ENCODE measurements at places on chromosomes 5 and 9.

- DNase-seq = no peak
Measured at GRCh38 chr9:127058011-127058644, 64.3 kb downstream of the ANGPTL2 start.

DNA sequence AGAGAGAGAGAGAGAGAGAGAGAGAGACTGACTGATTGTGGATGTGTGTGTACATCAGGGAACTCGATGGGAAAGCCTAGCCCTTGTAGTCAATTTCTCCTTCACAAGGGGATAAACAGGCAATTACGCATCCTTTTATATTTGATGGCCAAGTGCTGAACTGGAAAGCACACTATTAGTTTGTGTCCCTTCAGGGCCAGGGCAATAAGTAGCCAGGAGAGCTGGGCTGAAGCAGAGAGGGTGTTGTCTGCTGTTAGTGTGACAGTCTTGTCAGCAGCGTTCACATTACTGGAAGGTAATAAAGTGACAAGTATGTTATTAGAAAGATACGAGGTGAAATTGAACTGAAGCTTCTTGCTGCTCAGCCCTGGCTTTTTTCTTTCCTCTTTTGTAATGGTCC lies 457.7 kb downstream of the BNC2 start:
- DNase-seq = no peak

DNA sequence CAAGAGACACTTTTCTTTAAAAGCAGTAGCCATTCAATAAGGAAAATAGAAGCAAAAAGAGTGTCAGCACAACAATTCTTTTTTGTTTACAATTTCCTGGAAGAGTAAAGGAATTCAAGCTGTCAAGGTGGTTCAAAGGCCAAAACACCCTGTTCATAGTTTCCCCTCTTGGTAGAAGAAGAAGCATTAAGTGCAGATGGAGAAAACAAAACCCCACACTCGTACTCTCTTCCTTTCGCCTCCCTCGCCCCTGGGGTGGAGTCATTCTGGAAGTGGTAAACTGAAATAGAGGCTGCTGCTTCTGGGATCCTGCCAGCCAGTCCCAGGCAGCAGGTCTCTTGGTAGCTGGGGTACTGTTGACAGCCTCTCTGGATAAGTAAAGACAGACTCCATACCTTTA lies 105.0 kb downstream of the ANKRD55 start:
- no peak for DNase-seq

- no peak for DNase-seq
Measured at GRCh38 chr9:129256959-129257713, 79.1 kb upstream of the IER5L start.

- DNase-seq = no peak
Measured at GRCh38 chr9:2180704-2181103, 165.6 kb downstream of the SMARCA2 start.

DNA sequence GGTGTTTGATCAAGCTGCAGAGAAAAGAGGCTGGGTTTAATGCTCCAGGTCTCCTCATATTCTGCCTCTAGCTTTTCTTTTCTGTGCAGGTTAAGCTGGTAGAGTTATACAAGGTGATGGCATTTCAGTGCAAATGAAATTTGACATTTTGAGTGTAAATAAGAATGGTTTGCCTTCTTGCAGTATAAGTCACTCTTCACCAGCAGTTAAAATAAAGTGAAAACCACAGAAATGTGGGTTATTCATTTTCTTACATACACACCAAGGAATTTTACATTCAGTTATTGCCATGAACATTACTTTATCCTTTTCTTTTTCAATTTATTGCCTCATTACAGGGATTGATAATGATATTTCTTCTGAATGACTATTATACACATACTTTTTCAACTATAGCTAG lies 337.5 kb upstream of the PCSK5 start:
- no peak for DNase-seq

DNA sequence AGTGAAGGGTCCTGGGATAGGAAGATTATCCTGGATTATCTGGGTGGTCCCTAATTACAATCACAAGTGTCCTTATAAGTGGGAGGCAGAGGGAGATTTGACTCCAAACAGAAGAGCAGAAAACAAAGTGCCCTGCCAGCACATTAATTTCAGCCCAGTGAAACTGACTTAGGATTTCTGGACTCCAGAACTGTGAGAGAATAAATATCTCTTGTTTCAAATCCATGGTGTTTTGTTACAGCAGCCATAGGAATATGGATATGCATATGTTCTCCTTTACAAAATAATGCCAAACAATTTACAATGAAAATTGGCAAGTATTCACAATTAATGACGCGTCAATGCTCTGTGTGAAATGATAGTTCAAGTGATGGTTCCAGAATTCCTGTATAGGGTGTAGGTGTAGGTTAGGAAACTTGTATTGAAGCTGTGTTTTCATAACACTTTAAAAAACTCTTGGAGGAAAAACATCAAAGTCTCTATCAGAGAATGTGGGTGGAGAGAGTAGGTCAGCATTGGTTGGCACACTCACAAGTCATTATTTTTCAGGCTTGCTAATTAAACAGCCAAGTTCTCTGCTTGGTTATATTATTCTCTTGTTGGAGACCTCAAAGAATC lies 19.9 kb upstream of the PLPP1 start:
- no peak for DNase-seq

- no peak for DNase-seq
Measured at GRCh38 chr5:163434401-163434866, 3.0 kb upstream of the CCNG1 start.

DNA sequence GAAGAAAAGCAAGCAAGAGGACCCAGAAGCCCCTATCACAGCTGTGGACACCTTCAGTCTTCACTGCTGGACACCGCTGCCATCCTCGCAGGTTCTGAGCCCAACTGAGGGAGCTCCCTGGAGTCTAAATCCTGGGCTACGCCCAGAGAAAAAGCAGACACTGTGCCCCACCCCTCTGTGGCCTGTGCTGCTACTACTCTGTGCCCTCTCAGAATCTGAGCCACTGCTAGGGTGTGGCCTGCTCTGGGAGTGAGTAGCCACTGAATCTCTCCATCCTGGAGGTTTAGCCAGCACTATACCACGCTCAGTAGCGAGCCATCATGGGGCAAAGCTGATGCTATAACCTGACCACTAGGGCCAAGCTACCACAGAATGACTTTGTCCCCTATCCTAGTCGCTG lies 338.2 kb downstream of the NPR3 start:
- no peak for DNase-seq

- no peak for DNase-seq
Measured at GRCh38 chr9:133334161-133334560, 1.8 kb downstream of the SURF6 start.

- DNase-seq = no peak
Measured at GRCh38 chr5:168301593-168302390, 10.3 kb downstream of the WWC1 start.

DNA sequence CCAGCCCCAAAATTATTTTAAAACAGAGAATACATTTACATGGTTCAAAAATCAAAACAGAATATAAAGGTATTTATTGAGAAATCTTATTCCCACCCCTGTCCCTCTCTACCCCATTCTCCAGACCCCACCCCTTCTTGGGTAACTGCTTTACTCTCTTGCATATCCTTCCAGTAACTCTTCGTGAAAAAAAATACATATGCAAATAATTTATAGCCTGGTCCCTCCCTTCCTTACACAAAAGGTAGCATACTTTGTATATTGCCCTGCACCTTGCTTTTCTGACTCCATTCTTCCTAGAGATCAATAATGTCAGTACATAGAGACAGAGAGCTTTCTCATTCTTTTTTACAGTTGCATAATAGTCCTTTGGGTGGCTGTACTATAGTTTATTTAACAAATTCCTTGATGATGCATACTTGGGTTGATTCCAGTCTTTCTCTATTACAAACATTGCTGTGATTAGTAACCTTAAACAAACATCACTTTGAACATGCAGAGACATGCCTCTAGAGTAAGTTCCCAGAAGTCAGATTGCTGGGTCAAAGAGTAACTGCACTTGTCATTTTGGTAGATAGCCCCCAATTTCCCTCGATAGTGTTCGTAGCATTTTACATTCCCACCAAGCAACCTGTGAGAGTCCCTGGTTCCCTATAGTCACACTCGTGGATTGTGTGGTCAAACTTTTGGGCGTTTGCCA lies 47.9 kb downstream of the STOM start:
- peak; percentile 10 for DNase-seq

- DNase-seq = no peak
Measured at GRCh38 chr5:36215910-36216309, 25.8 kb downstream of the NADK2 start.

GRCh38 chr9:135644631-135645218 lies 5.4 kb upstream of the GLT6D1 start:
- no peak for DNase-seq

DNA sequence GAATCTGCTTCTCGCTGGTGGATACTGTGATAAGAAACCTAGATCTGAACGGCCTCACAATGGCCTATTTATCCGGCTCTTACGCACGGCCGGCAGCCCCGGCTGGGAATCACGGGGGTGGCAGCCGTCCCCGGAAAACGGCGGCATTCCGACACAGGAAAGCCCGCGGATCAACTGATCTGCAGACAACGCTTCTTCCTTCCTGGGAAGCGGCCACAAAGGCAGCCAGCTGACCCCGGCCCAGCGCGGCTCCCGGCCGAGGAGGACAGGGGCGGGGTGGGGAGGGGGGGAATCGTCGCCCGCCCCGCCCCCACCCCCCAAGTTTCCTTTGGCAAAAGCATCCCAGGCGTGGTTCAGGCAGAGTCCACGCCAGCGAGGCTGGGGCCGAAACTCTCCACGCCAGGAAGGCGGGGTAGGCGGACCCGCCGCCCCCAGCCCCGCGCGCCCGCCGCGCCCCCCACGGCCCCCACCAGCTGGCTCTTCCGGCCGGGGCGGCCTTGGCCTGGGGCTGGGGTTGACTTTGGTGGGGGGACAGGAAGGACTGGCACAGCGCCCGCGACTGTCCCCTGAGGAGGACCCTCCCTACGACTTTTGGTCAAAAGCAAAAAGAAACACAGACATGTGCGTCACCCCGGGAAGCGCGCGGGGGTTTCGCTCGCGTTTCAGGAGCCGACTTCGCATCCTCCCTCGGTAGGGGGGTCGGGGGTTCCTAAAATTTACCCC lies 247.7 kb upstream of the ANKRD55 start:
- DNase-seq = peak; percentile 89

GRCh38 chr9:38385896-38386295 lies 6.6 kb upstream of the ALDH1B1 start:
- no peak for DNase-seq

DNA sequence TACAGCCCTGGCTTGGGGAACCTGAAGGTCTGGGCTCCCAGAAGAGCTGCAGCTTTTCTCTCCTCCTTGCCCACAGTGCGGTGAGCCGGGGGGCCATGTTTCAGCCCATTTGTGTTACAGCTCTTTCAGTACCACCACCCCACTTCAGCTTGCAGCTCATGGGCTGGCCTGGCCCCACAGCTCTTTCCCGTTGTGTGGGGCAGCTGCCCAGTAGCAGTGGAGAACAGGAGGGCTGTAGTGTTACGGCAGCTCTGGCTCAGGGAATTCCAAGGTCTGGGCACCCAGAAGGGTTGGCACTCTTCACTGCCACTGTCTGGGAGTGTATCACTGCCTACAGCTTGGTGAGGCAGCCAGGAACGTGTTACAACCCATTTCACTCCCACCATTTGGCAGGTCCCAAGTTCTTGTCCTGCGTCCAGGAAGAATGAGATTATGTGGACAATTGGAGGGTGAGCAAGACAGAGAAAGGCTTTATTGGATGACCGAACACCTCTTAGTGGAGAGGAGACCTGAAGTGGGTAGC lies 390.5 kb downstream of the KDM4C start:
- DNase-seq = no peak

- no peak for DNase-seq
Measured at GRCh38 chr5:53454719-53455000, 25.8 kb upstream of the FST start.

- peak; percentile 66 for DNase-seq
Measured at GRCh38 chr9:93827545-93828330, 127.4 kb downstream of the BARX1 start.

GRCh38 chr5:55852503-55852902 lies 1.3 kb downstream of the IL31RA start:
- DNase-seq = no peak

DNA sequence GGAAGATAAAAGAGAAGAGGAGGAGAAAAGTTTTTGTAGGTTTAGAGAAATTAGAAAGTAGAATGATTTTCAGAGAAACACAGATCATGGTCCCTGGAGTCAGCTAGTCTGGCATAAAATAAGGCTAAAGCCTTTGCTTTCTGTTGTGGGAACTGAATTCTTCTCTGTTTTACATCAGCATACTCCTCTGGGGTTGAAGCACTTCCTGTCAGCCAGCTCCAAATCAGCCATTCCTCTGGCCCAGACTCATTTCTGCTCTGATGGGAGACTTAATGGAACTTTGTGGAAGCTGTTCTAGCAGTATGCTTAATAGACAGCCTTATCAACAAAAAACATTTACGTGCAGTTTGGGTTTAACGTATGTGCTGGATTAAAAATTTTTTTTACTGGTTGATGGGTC lies 143.2 kb downstream of the HMHB1 start:
- peak; percentile 71 for DNase-seq

- DNase-seq = no peak
Measured at GRCh38 chr5:137051161-137051560, 448.0 kb downstream of the SPOCK1 start.
